ENCODE measurements at places on chromosomes 5 and 9. TPM values are rescaled to one million over a fixed set of nuclear protein-coding genes. Genes with fewer than 3 reads are reported as not detected.

FGF1 gene
- 4.0 TPM for total RNA-seq

SPINK5 gene
- total RNA-seq, result not detected

SLC22A4 gene
- total RNA-seq, result 3.4 TPM

GRXCR2 gene
- total RNA-seq, result not detected

FGFR4 gene
- total RNA-seq, result 3.4 TPM

CKMT2 gene
- total RNA-seq, result not detected

LCN12 gene
- total RNA-seq, result not detected

C1QTNF3 gene
- total RNA-seq, result not detected

TEX48 gene
- not detected for total RNA-seq

IL7R gene
- total RNA-seq, result 12.2 TPM
